ENCODE measurements at places on chromosomes 13 and 19.

DNA sequence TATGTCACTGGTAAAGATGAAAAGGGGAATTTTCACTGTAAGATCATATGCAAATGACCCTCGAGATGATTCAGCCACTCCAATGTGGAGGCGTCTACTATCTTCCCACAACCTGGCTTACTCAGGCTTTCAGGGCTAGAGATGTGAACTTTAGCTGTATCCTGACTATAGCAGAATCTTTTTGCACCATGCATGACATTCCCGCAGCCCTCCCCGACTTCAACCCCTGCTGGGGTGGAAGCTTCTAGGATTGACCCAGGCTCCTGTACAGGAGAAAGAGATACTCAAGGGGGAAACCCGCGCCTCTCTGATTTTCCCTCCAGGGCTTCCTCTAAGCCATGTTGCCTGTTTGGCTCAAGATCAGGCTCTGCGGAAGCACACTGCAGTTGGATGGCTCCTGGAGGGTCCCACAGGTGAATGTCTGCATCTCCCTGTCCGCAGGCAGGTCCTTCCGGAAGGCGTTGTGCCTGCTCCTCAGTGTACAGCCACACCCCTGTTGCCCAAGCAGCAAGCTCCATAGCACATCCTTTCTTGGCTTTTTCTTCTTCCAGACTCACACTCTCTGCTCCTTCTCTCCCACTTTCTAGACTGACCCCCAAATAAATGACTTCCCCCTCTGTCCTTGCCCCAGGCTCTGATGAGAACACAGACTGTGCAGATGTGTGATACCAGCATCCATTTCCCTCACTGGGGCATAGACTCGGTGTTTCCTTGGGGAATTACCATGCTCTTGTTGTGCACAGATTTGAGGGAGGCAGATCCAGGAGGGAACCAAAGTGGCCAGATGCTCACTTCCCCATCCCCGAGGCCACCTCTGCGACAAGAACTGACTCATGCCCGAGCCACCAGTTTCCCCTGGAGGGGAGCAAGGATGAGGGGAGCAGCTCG is 29.1 kb upstream of the POP4 start:
- DNase-seq, result no peak

DNA sequence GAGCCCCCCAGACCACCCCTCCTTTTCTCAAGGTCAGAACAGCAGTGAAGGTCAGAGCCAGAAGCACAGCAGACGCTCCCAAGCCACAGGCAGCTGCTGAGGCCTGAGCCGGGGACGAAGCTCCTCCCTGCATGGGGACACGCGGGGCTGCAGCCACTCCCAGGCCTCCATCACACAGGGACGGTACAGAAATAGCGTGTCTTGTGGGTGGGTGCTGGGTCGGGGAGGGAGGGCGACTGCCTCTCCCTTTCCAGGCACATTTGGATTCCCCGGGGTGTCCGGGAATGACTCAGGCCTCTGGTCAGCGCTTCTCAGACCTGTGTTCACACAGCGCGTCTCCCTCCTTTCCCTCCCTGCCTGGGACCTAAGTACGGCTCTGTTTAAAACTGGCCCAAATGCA is 33.2 kb downstream of the RASA3 start:
- DNase-seq, result peak; percentile 29

- no peak for DNase-seq
Measured at GRCh38 chr13:99133848-99134247, 66.8 kb upstream of the UBAC2 start.

DNA sequence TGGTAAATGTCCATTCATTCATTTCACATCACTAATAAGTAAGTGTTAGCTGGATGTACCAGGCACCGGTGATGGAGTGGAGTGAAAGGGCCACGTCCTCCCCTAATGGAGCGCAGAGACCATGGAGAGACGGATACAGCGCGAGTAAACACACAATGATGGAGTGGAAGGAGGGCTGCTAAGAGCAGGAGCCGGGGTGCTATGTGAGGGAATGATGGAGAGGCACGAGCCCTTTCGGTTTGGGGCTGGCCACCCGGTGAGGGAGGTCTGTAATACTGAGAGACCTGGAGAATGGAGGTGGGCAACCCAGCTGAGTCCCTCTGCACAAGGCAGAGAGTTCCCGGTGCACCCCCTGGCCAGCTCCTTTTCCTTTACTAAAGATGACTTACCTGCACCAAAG is 53.7 kb downstream of the PEPD start:
- DNase-seq, result no peak

DNA sequence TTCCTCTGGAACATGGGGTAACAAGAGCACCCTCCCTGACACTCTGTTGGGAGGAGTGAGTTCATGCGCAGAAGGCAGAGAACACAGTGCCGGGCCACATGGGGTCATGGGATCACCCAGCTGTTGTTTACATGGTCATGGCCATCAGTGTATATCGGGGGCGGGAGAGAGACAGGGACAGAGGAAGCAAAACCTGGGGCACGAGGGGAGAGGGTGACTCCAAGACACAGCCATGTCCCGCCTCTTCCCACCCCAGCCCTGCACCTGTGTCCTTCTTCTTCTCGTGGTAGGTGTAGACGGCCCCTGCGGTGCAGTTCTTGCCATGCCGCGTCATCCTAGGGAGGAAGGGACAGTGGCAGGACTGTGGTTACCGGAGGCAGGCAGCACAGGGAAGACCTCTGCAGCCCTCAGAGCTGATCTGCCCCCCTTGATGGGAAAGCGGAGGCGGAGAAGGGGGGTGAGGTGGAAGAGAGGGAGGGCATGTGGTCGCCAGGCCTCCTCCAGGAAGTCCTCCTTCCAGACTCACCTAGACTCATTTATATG is 19.9 kb downstream of the NOSIP start:
- DNase-seq, result no peak

Measured in LoVo (cell line).